ENCODE measurements at places on chromosomes 12 and 14.

DNA sequence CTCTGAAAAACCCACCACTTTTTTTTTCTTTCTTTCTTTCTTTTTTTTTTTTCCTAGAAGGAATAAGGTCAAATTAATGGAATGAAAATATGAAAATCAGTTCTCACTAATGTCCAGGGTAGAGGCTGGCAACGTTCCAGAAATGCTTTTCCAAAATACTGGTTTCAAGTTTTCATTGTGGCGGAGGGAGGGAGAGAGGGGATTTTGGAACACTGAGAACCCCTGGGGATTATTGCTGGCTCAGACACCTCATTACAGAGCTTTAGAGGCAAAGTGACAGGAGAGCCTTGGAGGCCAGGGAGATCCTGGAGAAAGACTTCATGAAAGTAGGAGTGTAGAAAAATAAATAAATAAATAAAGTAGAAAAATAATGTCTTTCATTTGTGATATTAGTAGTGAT, 45.4 kb downstream of the ALX1 start:
- DNase-seq: no peak

DNA sequence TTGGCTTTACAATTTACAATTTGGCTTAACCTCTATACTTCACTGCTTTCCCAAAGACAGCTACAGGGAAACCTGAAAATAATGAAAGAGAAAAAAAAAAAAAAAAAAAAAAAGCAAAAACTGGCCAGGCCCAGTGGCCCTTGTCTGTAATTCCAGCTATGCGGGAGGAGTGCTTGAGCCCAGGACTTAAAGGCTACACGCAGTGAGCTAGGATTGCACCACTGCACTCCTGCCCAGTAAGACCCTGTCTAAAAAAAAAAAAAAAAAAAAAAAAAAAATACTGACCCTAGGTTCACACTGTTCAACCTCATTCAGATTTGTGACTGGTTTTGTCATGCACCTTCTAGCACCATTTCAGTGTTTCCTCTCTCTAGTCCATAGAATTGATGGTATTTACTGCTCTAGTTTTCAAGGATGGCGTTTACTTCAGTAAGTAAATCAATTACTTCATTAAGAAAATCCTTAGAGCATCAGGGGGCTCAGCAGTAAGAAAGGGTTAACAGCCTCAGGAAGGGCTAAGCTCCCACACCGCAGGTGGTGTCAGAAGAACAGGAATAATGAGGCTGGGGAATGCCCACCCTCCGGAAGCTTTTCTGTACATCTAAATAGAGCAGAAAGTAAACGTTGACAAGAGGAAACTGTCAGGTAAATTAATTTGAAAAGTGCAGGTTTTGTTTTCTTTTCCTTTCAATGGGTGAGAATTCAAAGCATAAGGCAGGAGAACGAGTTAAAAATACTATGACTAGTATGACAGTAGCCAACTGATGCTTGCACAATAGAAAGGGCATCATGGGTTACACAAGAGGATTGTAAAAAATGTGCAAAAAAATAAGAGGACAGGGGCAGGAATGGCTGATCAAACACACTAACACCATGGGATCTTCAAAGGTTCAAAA, 115.0 kb upstream of the MDM1 start:
- peak; percentile 25 for DNase-seq

- DNase-seq: no peak
Measured at GRCh38 chr12:58575256-58575655, 345.0 kb downstream of the LRIG3 start.

DNA sequence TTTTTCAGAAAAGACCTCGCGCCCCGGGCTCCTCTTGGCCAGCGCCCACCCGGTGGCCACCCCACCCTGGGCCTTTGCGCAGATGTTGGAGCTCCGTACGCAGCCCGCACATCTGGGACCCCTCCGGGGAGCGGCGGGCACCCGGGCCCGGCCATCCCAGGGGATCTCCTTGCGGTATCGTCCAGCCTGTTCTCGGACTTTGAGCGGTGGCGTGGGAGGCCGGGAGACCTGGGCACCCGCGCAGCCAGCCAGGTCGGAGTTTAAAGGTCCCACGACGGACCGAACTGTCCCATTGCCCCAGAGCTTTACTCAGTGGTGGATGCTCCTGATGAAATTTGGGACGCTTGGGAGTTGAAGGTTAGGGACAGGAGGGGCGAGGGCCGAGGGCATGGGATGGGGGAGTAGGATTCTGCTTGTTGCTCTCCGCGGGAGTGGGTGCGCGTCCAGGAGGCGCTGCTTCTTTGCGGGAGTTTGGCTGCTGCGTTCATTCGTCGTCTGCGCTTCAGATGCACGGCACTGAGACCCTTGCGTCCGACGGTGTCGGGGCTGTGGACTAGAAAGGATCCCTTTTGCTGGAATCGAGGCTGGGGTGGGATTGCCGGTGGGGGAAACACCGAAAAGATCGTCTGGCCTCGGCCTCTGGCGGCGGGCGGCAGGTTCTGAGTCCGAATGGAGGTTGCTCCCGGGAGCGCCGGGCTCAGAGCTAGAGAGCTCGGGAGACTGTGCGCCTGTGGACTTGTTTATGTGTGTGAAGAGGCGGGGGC, 1.4 kb downstream of the NTF3 start:
- peak; percentile 42 for DNase-seq
